ENCODE measurements at places on chromosomes 6 and 20.

GRCh38 chr6:52087498-52087999, at the start of gene PKHD1:
TSS of gene PKHD1 (minus strand) at chr6:52087613. CDS start at chr6:52084933, 2,680 bp downstream.
- no peak for DNase-seq

GRCh38 chr6:72940265-72940664, 285.0 kb downstream of the KHDC1L start:
- DNase-seq: no peak

DNA sequence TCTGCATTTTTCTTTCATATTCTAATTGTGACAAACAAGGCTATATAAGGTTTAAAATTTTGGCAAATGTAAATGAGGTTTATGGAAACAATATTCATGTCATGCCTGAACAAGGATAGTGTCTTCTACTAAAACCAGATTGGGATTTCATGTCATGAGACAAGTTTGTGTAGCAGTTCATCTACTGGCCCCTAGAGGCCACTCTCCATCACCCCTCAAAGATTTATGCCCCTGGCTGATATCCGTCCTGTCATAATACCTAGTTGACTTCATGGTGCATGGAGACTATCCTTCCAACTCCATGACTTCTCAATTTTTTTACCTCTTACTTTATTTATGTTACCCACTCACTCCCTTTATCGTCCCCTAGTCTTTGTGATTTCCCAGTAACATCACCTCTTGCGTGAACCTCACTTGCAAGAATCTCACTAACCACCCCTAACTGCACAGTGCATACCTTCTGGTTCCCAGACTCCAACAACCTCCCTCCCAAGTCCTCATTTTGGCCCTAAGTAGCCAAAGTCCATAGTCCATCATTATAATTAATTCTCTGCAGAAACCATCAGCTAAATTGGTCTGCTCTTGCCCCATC, 179.8 kb downstream of the TASP1 start:
- DNase-seq: no peak

DNA sequence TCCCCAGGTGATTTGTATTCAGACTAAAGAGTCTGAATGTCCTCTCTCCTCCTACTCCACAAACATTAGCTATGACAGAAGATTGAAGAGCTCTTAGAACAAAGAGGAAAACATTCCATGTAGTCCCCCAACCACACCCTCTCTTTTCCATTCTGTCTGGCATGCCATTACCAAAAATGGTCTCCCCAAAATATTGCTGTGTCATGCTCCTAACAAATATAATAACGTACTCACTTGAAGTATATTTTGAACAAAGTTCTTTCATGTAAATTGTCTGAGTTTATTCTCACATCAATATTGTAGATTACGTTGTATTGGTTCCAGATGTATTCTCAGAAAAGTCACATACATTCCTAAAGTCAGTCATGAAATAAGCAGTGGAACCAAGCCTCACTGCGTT, 467.3 kb upstream of the IRAK1BP1 start:
- no peak for DNase-seq

GRCh38 chr6:129440691-129441090, 269.3 kb downstream of the ARHGAP18 start:
- no peak for DNase-seq

GRCh38 chr20:53681352-53682212, 87.9 kb upstream of the ZNF217 start:
- DNase-seq: no peak

GRCh38 chr6:13522656-13523055, 35.3 kb upstream of the GFOD1 start:
- DNase-seq: no peak

- no peak for DNase-seq
These were observed 105.9 kb downstream of the GJA10 start for GRCh38 chr6:89999945-90000825.

- DNase-seq: no peak
These were observed 140.1 kb upstream of the GMDS start for GRCh38 chr6:2385471-2385983.

- no peak for DNase-seq
These were observed 281.7 kb upstream of the PRDM1 start for GRCh38 chr6:105804424-105804823.

GRCh38 chr20:34566978-34567891, 8.7 kb downstream of the MAP1LC3A start:
- no peak for DNase-seq

DNA sequence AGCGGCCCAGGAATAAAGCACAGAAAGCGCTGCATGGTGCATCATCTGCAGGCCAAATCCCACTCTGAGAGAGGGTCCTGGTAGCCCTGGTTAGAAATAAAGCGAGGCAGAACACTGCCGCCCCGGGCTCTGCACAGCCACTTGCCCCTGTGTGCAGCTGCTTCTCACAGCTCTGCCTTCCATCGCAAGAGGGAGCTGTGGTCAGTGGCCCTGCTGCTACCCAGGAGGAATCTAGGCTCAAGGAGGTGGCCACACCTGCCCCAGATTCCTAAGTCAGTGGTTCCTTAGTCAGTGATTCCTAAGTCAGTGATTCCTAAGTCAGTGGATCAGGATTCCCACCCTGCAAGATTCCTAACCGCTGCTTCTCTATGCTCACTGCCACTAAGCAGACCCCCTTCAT, 8.8 kb downstream of the CDH4 start:
- DNase-seq: no peak

DNA sequence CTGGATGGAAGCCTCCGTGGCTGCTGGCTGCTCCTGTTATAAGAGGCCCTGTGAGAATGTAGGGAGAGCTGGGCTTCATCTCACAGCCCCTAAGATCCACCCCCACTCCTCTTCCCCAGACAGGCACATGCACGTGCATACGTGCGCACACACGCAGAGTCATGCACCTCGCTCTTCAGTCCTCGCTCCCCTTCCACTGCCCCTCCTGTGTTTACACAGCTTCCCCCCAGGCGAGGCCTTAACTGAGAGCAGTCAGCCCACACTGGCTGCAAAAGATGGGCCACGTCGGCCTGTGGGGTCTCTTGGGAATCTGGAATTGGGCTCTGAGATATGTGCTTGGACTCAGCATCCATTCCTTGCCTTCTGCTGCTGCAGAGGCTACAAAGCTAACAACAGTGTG, 35.2 kb upstream of the MLN start:
- no peak for DNase-seq

- no peak for DNase-seq
These were observed 855.8 kb upstream of the CITED2 start for GRCh38 chr6:140230282-140230681.

GRCh38 chr6:131923356-131923755, 27.8 kb downstream of the CCN2 start:
- peak; percentile 12 for DNase-seq

- no peak for DNase-seq
These were observed 21.1 kb downstream of the GCNT2 start for GRCh38 chr6:10542213-10542612.

- DNase-seq: no peak
These were observed 318.5 kb upstream of the JARID2 start for GRCh38 chr6:14927398-14927797.

DNA sequence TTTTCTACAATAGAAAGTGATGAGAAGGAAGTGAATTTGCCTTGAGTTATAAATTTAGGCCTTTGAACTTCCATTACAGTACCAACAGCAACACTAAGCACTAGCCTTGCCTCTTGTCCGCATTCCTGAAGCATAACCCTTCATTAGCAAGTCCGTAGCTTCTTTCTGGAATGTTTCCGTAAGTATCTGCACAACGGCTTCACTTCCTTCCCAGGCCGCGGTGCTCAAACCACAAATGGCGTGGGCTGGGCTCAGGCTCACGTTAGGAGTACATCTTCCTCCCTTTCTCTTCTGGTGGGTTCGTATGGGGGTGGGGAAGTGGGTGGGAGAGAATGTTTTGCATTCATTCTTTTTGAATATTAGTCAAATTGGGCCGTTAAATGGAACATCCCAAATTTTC, 193.8 kb upstream of the SNX9 start:
- no peak for DNase-seq

DNA sequence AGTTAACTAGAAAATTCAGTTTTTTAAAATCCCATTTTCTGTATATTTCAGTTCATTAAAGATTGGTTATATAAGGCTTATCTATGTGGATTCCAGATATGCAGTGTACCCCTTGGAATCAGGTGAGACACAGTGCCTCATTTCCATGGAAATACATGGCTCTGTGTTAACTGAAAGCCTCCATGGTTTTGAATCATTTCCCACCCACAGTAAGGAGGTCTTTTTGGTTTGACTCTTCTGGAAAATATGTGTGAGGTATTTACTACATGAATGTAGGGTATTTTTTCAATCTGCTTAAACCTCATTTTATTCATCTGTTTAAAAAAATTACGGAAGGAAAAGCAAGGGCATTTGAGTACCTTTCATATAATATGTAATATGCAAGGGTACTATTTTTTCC, 25.5 kb downstream of the RNF144B start:
- no peak for DNase-seq

DNA sequence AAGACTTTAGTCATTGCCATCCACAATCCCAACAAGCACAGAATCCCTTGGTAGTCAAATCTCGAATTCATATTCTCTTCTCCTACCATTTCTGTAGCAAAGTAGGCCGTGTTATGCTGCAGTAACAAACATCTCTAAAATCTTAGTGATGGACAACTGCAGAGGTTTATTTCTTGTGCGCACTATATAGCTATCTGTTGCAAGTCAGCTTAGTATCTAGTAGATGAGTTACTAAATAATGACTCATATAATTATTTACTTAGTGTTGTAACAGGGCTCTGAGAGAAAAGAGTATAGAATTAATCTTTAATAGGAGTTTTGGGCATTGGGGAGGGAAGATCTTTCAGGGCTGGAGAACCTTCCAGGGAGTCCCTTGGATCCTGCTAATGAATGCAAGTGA, 73.3 kb downstream of the CAP2 start:
- no peak for DNase-seq

DNA sequence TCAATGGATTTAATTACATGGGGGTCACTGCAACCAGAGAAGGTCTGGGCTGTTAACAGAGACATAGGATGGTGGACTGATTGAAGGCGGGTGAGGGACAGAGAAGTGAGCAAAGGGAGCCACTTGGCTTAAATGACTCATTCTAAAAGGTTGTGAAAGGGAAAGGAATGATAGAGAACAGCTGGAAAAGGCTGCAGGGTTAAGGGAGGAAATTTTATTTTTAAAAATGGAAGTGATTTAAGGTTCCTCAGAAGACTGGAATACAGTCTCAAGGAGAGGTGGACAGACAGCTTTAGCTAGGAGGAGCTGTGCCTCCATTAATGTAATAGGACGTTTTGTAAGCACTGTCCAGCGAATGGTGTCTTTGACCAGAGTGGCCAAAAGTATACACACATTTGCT, 46.7 kb downstream of the RGS17 start:
- DNase-seq: no peak

GRCh38 chr20:62744741-62745191, 36.1 kb downstream of the NTSR1 start:
- DNase-seq: no peak
